ENCODE measurements at places on chromosomes 3 and 15.

GRCh38 chr15:28078191-28078719, 20.9 kb downstream of the OCA2 start:
- DNase-seq, result no peak

DNA sequence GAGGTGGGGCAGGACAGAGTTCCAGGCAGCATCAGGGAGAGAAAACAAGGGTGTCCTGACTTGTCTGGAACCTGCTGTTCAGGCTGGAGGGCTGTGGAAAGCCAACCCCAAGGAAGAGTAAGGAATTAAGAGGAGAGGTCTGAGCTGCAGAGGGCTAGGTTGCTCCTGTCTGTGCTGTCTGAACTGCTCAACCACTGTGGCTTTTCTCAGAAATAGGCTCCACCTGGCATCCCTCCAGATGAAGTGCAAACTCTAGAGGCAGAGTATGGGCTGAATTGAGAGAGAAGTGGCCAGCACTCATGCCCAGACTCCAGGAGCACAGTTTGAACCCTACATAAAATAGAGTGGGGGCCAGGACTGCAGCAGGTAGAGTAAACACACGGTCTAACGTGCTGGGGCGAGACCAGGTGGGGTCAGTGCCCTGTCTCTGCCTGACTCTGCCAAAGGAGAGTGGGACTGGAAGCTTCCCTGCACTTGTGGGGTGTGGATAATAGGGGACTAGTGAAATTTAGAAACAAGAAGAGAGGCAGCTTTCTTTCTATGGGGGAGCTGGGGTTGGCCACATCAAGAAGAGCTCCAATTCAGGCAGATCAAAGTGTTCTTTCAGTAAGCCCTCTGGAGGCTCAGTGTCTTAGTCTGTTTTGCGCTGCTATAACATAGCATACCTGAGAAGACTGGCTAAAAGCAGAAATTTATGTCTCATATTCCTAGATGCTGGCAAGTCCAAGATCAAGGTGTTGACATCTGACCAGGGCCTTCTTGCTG, 28.0 kb upstream of the MNS1 start:
- no peak for DNase-seq

GRCh38 chr3:188037965-188038581, 115.9 kb upstream of the LPP start:
- no peak for DNase-seq

DNA sequence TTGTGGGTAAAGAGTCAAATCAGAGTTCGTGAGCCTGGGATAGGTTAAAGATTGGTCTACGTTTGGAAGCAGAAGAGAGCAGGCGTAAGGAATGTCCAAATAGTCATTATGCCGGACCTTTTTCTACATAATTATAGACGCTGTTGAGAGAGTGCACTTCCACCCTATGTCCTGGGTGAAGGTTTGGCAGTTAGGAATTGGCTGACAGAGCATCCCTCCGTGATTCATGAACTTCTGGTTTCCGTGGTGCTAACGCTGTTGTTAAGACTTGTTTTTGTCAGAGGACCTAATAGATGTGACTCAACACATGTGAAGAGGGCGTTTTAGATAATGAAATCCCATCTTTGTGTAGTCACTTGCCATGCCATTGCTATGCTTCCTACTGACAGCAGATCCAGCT, 1.1 kb downstream of the EAF1 start:
- no peak for DNase-seq

DNA sequence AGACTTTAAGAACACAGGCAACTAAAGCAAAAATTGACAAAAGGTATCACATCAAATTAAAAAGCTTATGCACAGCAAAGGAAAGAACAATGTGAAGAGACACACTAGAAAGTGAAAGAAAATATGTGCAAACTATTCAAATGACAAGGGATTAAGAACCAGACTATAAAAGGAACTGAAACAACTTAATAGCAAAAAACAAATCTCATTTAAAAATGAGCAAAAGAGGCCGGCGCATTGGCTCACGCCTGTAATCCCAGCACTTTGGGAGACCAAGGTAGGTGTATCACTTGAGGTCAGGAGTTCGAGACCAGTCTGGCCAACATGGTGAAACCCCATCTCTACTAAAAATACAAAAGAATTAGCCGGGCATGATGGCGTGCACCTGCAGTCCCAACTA, 14.4 kb downstream of the NGLY1 start:
- no peak for DNase-seq

- no peak for DNase-seq
Observed at GRCh38 chr3:191889756-191890155, 428.8 kb downstream of the PYDC2 start.

- no peak for DNase-seq
Observed at GRCh38 chr3:94972066-94972465, 909.2 kb downstream of the NSUN3 start.

DNA sequence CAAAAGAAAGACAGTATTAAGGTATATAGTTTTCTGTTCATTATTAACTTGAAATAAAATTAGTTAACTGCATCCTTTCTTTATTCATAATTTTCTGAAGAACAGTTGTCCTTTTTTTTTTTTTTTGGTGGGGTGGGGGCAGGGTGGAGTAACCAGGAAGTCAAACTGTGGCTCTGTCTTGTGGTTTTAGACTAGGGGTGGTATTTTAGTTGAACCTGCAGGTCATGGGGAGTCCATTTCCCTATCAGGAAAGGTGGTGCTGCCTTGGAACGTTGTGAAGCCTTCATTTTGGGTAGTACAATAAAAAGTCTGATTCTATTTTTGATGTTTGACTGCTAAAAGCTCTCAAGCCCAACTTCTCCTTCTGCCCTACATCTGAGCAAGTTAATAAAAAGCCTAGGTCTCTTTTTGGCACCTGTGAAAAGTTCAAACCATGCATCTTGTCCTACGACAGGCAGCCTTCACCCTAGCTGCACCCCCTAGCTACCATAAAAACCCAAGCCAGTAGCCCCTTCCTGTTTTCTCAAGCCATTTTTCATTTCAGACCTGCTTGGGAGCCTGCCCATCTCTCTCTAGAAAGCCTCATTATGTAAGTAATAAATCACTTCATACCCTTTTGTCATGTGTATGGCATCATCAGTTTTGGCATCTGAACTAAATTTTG, 31.2 kb upstream of the RIOX2 start:
- no peak for DNase-seq

DNA sequence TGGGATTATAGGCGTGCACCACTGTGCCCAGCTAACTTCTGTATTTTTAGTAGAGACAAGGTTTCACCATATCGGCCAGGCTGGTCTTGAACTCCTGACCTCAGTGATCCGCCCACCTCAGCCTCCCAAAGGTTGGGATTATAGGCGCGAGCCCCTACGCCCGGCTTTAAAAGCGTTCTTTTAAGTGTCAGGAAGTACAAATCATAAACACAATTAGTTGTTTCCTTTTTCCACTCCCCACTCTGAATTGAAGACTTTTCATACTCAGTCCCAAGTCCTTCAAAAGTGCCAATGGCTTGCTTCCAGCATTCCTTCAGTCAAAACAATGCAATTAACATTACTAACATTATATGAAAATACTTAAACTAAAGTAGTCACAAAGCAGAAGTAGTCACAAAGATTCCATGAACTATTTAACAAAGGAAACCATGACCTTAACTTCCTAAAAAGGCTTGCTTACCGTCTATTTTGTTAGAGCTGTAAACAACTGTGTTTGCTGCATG, 8.1 kb downstream of the WDR82 start:
- no peak for DNase-seq

DNA sequence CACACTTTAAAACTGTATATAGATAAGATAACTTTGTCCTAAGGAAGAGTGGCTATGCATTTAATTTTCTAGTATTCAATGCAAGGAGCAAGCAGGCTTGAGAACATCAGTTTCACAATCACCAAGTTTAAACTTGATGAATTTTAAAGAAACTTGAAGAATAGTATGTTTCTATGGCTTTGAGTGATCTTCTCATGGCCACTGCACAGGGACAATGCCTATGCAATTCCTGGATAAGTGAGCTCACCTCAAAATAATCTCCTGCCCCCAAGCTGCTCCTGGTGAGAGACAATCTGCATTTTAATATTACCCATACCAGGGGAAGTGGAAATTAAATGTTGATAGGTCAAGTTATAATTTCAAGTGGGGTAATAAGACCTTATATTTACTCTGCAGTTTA, 376.6 kb upstream of the CBLB start:
- no peak for DNase-seq

- DNase-seq, result no peak
Observed at GRCh38 chr3:113747283-113748046, 630 bp downstream of the ATP6V1A start.

DNA sequence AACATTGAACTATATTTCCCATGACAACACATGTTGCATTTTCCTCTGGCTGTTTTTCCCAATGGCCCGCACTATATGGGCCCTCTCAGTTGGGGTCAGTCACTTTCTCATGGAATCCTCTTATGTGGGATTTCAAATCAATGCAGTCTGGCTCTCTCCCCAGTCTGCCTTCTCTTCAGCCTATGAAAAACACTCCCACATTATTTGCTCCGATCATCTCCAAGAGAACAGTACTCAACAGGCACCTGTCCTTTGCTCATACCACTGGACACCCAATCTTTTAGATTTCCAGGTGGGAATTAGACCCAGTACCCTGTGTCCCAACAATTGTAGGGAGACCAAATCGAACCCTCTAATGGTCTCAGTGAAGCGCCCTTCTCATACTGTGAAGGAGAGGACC, 251.3 kb downstream of the THSD4 start:
- no peak for DNase-seq

DNA sequence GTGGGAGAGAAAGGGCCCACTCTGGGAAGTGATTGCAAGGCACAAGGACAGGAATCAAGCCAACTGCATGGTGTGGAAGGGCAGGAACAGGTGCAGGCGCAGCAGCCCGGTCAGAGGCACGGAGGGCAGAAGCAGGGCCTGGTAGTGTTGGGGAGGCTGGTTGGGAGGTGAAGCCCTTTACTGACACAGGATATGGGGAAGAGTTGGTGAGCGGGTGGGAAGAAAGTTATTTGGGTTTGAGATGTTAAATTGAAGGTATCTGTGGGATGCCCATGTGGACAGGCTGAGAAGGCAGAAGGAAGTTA, 83.6 kb upstream of the ABHD2 start:
- no peak for DNase-seq

GRCh38 chr3:69770976-69771634, 31.8 kb downstream of the MITF start:
- no peak for DNase-seq

GRCh38 chr3:64414043-64414442, 188.8 kb upstream of the PRICKLE2 start:
- DNase-seq, result no peak

DNA sequence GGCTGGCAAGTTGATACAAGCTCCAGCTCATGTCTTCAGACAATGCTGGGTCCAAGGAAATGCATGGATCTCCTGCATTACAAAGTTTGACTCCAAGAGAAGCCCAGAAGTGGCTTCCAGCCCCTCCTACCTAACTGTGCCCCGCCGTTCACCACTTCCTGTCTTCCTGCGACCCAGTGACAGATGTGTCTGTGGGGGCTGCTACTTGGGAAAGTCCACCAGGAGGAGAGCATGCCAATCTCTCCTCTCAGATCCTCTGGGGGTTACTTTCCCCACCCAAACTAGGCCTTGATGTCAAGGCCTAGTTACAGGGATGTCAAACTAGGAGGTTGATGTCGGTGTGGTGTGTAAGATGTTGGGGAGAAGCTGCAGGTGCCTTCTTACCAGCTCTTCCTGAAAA, 133.6 kb upstream of the RASGRP1 start:
- no peak for DNase-seq

- DNase-seq, result no peak
Observed at GRCh38 chr3:138809500-138810256, 25.1 kb downstream of the PIK3CB start.

GRCh38 chr3:63910891-63911290, 1.3 kb downstream of the SCAANT1 start:
- no peak for DNase-seq

DNA sequence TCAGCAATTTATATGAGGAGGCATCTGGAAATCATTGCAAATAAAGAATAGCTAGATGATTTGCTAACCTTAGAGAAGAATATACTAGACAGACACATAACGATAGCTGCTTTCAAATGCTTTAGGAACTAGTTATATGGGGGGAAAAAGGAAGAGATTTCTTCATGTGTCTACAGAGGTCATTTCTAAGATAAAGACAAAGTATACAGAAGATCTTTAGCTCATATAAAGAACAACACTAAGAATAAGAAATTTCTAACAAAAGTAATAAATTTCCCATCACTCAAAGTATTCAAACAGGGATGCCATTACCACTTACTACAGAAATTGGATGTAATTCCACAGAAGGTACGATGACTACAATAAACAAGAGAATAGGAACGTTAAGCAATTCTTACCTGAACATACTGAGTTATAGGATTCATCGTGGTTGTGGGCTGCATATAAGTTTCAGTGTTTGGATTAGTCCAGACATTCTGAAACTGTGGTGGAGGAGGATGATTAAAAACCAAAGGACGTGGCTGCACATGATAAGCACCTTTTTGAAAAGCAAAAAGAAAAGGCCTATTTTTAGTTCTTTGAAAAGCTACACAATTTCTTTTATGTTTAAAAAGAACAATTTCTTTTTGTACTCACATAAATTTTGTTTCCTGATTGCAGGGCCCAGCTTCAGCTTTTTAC, 8.7 kb downstream of the DAZL start:
- no peak for DNase-seq

GRCh38 chr3:146884296-146884695, 279.1 kb upstream of the PLSCR5 start:
- DNase-seq, result no peak

DNA sequence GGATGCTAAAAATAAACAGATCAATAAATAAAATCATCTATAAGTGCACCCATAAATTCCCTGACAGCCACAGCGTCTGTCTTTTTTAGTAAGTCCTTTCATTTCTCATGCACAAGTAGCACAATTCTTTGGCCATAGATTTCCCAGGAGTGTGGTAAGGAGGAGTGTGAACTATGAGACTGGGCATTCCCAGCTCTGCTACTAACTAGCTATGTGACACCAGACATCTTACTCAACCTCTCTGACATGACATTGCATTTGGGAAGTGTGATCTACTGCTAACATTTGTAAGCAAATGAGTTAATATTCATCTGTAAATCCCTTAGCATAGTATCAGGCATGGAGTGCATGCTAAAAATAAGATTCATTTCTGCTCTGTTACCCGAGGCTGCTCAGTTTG, 301.7 kb downstream of the NTRK3 start:
- no peak for DNase-seq

DNA sequence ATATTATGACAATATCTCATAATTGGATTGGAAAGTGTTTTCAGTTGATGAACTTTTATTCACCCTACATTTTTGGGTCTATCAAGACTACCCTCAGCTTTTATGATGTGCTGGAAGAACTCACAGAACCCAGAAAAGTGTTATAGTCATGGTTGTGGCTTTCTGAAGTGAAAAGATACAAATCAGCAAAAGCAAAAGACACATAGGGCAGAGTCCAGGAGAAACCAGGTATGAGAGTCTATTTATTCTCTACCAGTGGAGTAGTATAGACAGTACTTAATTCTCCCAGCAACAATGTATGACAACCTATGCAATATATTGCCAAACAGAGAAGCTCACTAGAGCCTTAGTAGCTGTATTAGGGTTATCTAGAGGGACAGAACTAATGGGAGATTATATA, 280.4 kb upstream of the TTC14 start:
- DNase-seq, result no peak

DNA sequence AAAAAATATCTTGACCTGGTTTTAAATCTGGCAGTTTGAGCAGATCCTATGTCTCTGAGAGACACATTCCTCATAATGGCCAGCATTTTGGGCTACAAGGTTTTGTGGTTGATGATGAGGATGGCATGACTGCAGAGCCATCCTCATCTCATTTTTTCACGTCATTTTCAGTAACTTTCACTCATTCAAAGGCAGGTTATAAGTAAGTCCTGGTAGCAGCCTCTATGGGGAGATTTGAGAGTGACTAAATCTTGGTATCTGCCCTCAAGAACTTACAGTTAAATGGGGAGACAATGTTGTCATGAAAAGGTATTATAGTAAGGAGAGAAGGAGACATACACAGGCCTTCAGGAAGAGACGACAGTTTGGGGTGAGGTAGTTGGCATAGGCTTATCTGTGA, 14.5 kb downstream of the TIGIT start:
- no peak for DNase-seq

Data from AG04450 (cell line).